ENCODE measurements at places on chromosomes 1 and 21. TPM values are rescaled to one million over a fixed set of nuclear protein-coding genes. Genes with fewer than 3 reads are reported as not detected.

C1orf185 gene
- not detected for total RNA-seq

DNA sequence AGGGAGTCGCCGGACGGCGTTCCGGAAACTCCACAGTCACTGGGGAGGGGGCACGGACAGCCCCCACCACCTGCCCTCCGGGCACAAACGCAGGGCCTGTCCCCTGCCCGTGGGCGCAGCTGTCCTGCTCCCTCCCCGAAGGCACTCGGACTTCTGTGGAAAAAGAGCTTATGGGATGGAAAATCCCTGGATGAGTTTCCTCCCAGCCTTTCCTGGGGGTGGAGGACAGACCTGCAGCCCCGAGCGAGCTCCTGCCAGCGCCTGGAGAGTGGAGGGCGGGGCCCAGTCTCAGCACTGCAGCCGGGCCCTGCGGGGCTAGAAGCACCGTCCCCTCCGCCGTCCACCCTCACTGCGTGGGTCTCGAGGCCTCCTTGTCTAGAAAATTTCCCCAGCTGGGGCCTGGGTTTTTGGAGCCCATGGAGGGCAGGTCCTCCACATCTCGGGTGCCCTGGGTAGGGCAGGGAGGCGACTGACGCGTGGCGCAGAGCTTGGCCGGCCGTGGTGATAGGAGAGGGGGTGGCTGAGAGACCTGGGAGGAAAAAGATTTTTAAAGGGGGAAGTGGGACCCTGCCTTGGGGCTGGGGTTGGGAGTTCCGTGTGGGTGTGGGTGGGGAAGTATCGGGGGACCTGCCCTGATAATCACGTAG is 6.4 kb upstream of the COL6A1 start:
- H3K27me3 ChIP-seq = peaks cover 88% of the 10 kb centered on the region
- H3K27ac ChIP-seq = no peak overlapping the region
- peak overlapping the region; percentile 44 for H3K4me3 ChIP-seq

GRCh38 chr1:71908303-71908702 is 374.0 kb downstream of the NEGR1 start:
- H3K27ac ChIP-seq = peak overlapping the region; percentile 23
- no peak for DNase-seq
- H3K4me1 ChIP-seq = peaks cover 16% of the 10 kb centered on the region
- H3K4me3 ChIP-seq = no peak overlapping the region
- no peaks in the 10 kb centered on the region for H3K27me3 ChIP-seq
- H3K36me3 ChIP-seq = no peaks in the 10 kb centered on the region

GRCh38 chr1:33319949-33320618 is 814 bp downstream of the A3GALT2 start:
- H3K4me3 ChIP-seq = no peak overlapping the region
- H3K36me3 ChIP-seq = no peaks in the 10 kb centered on the region
- H3K27ac ChIP-seq = no peak overlapping the region
- no peaks in the 10 kb centered on the region for H3K27me3 ChIP-seq
- DNase-seq = no peak
- peaks cover 7% of the 10 kb centered on the region for H3K4me1 ChIP-seq

- no peaks in the 10 kb centered on the region for H3K27me3 ChIP-seq
- no peaks in the 10 kb centered on the region for H3K4me1 ChIP-seq
- H3K36me3 ChIP-seq = no peaks in the 10 kb centered on the region
- H3K27ac ChIP-seq = no peak overlapping the region
These were observed 144.0 kb downstream of the FMN2 start for GRCh38 chr1:240235521-240236288.

- H3K4me1 ChIP-seq = no peaks in the 10 kb centered on the region
- DNase-seq = no peak
- H3K27me3 ChIP-seq = no peaks in the 10 kb centered on the region
- no peak overlapping the region for H3K27ac ChIP-seq
- H3K4me3 ChIP-seq = no peak overlapping the region
These were observed 964.1 kb downstream of the TTLL7 start for GRCh38 chr1:83034851-83035250.

DNA sequence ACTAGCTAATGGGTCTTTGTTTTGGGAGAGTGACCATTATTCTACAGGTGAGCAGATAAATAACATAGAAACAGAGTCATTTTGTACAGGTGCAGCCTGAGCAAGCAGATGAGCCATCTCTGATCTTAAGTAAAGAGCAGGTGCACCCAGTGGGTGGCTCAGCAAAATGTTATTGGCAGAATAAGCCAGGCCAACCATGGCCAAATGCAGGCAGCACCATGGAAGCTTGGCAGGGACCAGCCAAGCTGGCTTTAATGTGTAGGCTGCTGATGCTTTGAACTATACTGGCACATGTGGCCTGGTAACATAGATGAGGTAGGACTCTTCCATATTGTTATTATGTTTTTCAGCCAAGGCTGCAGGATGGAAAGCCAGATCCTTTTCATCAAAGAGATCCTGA is 553.3 kb upstream of the ZRANB2 start:
- H3K27ac ChIP-seq = no peak overlapping the region
- no peak overlapping the region for H3K4me3 ChIP-seq
- no peaks in the 10 kb centered on the region for H3K4me1 ChIP-seq
- H3K27me3 ChIP-seq = no peaks in the 10 kb centered on the region
- DNase-seq = no peak

S100A1 gene
- 0.74 TPM for total RNA-seq

GRCh38 chr21:35127026-35127425 is 77.9 kb upstream of the RUNX1 start:
- no peaks in the 10 kb centered on the region for H3K36me3 ChIP-seq
- DNase-seq = no peak
- H3K4me3 ChIP-seq = no peak overlapping the region
- H3K27me3 ChIP-seq = no peaks in the 10 kb centered on the region

AK5 gene
- total RNA-seq = 1.5 TPM

- no peaks in the 10 kb centered on the region for H3K36me3 ChIP-seq
- peaks cover 14% of the 10 kb centered on the region for H3K4me1 ChIP-seq
- no peak overlapping the region for H3K4me3 ChIP-seq
- H3K27ac ChIP-seq = no peak overlapping the region
- no peak for DNase-seq
These were observed 58.7 kb downstream of the NENF start for GRCh38 chr1:212491454-212491853.

GRCh38 chr1:52877554-52877953 is 35.0 kb downstream of the ZYG11A start:
- no peak overlapping the region for H3K27ac ChIP-seq
- no peak for DNase-seq
- no peaks in the 10 kb centered on the region for H3K36me3 ChIP-seq
- no peaks in the 10 kb centered on the region for H3K27me3 ChIP-seq

GRCh38 chr1:44168520-44169098 is 27.2 kb upstream of the KLF18 start:
- H3K4me3 ChIP-seq = no peak overlapping the region
- no peak overlapping the region for H3K27ac ChIP-seq
- DNase-seq = no peak

TMEM81 gene
- total RNA-seq = 2.1 TPM

- H3K36me3 ChIP-seq = no peaks in the 10 kb centered on the region
- no peak overlapping the region for H3K27ac ChIP-seq
- H3K4me3 ChIP-seq = no peak overlapping the region
- H3K27me3 ChIP-seq = no peaks in the 10 kb centered on the region
- no peak for DNase-seq
- no peaks in the 10 kb centered on the region for H3K4me1 ChIP-seq
These were observed 130.3 kb upstream of the C21orf91 start for GRCh38 chr21:17949421-17949820.

DNA sequence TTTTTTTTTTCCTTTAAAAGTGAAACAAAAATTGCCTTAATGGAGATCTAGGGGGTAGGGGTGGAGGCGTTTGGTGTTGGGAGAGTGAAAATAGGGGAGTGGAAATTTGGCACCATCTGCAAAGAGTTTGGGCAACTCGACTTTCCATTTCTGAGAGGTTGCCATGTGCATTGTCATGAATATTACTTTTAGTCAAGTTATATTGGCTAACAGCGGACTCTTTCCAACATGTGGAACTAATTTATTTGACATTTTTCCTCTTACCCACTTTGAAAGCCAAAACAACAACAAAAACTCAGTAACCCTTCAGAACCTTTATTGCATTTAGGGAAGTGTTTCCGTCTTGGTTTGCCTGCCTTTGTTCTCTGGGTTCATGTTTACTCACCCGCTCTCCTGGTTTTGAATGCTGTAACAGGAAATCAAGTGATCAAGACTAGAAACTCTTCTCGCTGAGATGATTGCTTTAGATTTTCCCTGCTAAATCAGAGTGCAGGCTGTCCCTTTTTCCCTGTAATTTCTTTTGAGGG is 70.4 kb downstream of the CACHD1 start:
- no peak for DNase-seq
- H3K4me3 ChIP-seq = no peak overlapping the region
- H3K27ac ChIP-seq = peak overlapping the region; percentile 68
- peaks cover 50% of the 10 kb centered on the region for H3K4me1 ChIP-seq
- no peaks in the 10 kb centered on the region for H3K36me3 ChIP-seq
- no peaks in the 10 kb centered on the region for H3K27me3 ChIP-seq

GRCh38 chr1:47557066-47557465 is 119.2 kb downstream of the FOXD2 start:
- H3K27me3 ChIP-seq = no peaks in the 10 kb centered on the region
- H3K36me3 ChIP-seq = no peaks in the 10 kb centered on the region
- H3K4me3 ChIP-seq = no peak overlapping the region
- no peaks in the 10 kb centered on the region for H3K4me1 ChIP-seq

CACNA1E gene
- 2.1 TPM for total RNA-seq

DNA sequence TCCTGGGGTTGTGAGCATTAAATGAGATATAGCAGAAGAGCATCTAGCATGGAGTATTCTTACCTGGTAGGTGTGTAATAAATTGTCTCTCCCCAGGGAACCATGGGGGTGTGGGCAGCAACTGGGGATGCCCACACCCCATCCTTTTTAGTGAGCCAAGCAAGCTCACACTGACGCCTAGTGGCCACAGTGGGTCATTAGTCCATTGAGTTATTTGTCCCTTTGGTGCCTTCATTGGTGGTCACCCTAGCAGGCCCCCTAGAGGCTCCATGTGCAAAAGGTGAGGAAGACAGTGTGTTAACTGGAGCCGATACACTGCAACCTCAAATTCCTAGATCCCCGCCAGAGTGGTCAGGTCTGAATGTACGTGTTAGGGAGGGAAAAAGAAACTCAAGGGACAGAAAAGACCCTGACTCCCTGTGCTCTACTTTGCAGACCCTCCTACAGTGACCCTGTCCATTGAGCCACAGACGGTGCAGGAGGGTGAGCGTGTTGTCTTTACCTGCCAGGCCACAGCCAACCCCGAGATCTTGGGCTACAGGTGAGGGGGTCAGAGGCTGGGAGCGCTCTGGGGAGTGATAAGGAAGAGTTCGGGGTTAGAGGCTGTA is 93.3 kb upstream of the CD1D start:
- H3K4me3 ChIP-seq = no peak overlapping the region
- peaks cover 10% of the 10 kb centered on the region for H3K36me3 ChIP-seq
- no peak overlapping the region for H3K27ac ChIP-seq
- DNase-seq = peak; percentile 92
- H3K27me3 ChIP-seq = no peaks in the 10 kb centered on the region
- H3K4me1 ChIP-seq = no peaks in the 10 kb centered on the region

DNA sequence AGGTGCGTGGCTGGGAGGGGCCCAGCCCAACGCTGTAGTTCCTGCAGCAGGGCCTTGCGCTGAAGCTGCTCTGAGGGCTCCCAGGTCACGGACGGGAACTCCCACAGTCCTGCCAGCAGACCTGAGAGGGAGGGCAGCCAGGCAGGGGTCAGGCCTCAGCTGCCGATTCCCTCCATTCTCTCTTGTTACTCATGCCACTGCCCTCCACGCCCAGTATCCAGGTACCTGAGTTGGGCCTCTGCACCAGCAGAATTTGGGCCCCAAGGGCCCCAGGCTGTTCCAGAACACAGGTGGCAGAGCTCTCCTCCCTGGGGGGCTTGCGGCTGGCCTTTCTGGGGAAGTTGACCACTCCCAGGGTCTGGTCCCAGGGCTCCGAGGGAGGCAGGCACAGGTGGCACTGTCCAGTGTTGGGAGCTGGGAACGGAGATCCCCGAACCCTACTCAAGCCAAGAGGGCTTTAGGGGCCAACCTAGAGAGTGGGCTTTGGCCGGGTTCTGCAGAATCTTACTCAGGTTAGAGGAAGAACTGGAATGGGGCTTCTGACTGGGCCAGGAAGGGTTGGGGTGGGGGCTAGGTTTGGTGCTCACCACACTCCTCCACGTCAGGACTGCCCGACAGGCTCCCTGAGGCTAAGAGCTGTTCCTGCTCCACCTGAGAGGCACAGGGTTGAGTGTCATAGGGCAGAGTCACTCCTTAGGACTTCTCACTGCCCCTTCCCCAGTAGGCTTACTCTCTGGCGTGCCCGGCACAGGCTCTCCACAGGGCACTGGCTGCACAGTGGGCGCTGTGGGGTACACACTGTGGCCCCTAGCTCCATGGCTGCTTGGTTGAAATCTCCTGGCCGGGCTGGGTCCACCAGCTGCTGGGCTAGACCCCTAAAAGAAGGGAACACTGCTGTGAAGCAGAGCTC is 5.0 kb downstream of the HPDL start:
- peaks cover 38% of the 10 kb centered on the region for H3K4me1 ChIP-seq
- H3K27ac ChIP-seq = no peak overlapping the region
- H3K4me3 ChIP-seq = no peak overlapping the region
- H3K36me3 ChIP-seq = no peaks in the 10 kb centered on the region
- no peaks in the 10 kb centered on the region for H3K27me3 ChIP-seq

GRCh38 chr1:238962941-238963340 is 423.4 kb upstream of the CHRM3 start:
- H3K4me3 ChIP-seq = no peak overlapping the region
- no peaks in the 10 kb centered on the region for H3K27me3 ChIP-seq
- no peaks in the 10 kb centered on the region for H3K4me1 ChIP-seq
- DNase-seq = no peak

LEFTY1 gene
- not detected for total RNA-seq

CIART gene
- total RNA-seq = 25.3 TPM

CD48 gene
- total RNA-seq = not detected

PLA2G4A gene
- 0.81 TPM for total RNA-seq

GRCh38 chr21:42108554-42109340 is 37.6 kb downstream of the UMODL1 start:
- no peaks in the 10 kb centered on the region for H3K4me1 ChIP-seq
- H3K4me3 ChIP-seq = no peak overlapping the region
- H3K36me3 ChIP-seq = no peaks in the 10 kb centered on the region
- no peak for DNase-seq
- no peak overlapping the region for H3K27ac ChIP-seq
- H3K27me3 ChIP-seq = no peaks in the 10 kb centered on the region

C4BPA gene
- not detected for total RNA-seq

AMY1A gene
- not detected for total RNA-seq

DNA sequence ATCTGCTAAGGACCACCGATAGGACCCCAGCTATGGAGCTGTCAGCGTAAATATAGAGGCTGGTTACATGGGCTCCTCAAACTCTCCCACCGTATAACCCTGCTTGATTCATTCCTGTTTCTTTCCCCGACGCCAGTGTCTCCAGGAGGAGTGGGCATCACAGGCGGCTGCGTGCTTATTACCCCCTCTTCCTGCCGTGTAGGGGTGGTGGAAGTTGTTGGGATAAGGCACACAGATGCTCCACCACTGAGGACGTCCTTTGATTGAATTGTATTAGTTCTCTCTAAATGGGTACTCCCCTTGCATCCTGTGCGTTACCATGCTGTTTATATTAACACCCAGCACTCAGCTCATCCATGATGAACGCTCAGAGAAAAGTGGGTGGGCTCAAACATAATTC is 104.6 kb downstream of the ZBTB18 start:
- no peaks in the 10 kb centered on the region for H3K36me3 ChIP-seq
- no peak for DNase-seq
- no peak overlapping the region for H3K4me3 ChIP-seq

GNAT2 gene
- 0.25 TPM for total RNA-seq

CYP2J2 gene
- 0.19 TPM for total RNA-seq

E2F2 gene
- 7.0 TPM for total RNA-seq

- no peaks in the 10 kb centered on the region for H3K36me3 ChIP-seq
- no peak for DNase-seq
- peaks cover 31% of the 10 kb centered on the region for H3K4me1 ChIP-seq
- H3K4me3 ChIP-seq = no peak overlapping the region
These were observed 120.7 kb downstream of the CNIH3 start for GRCh38 chr1:224736619-224737352.
